ENCODE measurements at places on chromosomes 5 and 9. TPM values are rescaled to one million over a fixed set of nuclear protein-coding genes. Genes with fewer than 3 reads are reported as not detected.

GRCh38 chr5:135233477-135233876 is 165.6 kb downstream of the MACROH2A1 start:
- no peak for DNase-seq
- H3K4me3 ChIP-seq, result no peak overlapping the region
- no peak overlapping the region for H3K27ac ChIP-seq
- H3K27me3 ChIP-seq, result peaks cover 2% of the 10 kb centered on the region

DNA sequence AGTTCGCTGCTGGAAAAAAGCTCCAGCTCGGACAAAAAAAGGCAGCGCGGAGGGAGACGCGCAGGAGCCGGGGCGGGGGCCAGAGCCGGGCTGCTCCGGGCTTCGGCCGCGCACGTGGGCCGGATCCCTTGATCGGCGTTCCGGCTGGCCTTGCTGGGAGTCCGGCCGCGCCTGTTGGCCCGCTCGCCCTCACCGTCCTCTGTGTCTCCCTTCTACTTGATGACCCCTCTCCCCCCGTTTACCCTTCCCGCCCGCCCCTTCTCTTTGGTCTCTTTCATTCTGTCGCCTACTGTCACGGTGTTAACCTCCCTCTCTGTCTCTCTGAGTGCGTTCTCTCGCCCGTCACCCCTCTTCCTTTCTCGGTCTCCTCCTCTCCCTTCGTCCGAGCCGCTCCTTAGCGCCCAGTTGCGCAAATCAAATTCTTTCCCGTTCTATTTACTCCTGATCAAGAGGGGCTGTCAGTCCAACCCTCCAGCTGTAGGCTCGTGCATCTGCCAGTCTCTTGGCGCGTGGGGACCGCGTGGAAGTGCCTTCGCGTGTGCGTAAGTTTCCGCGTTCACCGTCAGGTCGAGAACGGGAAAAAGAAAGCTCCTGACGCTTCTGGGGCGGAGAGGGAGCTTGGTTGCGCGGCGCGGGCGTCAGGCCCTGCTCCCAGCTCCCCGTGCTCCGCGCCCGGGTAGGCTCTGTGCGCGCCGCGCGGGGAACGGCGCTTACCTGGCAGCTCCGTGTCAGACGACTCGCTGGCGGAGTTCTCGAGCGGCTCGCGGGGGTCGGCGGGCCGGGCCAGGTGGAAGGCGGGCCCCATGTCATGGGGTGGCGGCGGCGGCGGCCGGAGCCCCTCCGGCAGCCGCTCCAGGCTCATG is 798 bp downstream of the PITX1 start:
- H3K36me3 ChIP-seq, result no peaks in the 10 kb centered on the region
- H3K27ac ChIP-seq, result no peak overlapping the region
- H3K4me3 ChIP-seq, result peak overlapping the region; percentile 64
- peaks cover 71% of the 10 kb centered on the region for H3K27me3 ChIP-seq

DOCK8 gene
- total RNA-seq, result 140 TPM

- H3K27me3 ChIP-seq, result peaks cover 2% of the 10 kb centered on the region
- H3K27ac ChIP-seq, result no peak overlapping the region
- no peaks in the 10 kb centered on the region for H3K36me3 ChIP-seq
- no peak for DNase-seq
Measured at GRCh38 chr9:35341021-35341420, 148.9 kb upstream of the RUSC2 start.

- H3K4me3 ChIP-seq, result no peak overlapping the region
- no peaks in the 10 kb centered on the region for H3K36me3 ChIP-seq
- no peak for DNase-seq
- H3K27me3 ChIP-seq, result peaks cover 3% of the 10 kb centered on the region
- no peak overlapping the region for H3K27ac ChIP-seq
- H3K4me1 ChIP-seq, result no peaks in the 10 kb centered on the region
Measured at GRCh38 chr5:51033215-51033614, 350.0 kb upstream of the ISL1 start.

GRCh38 chr9:29144476-29144875 is 1571.2 kb upstream of the C9orf72 start:
- DNase-seq, result no peak
- H3K27me3 ChIP-seq, result no peaks in the 10 kb centered on the region
- no peak overlapping the region for H3K4me3 ChIP-seq
- no peaks in the 10 kb centered on the region for H3K36me3 ChIP-seq
- H3K27ac ChIP-seq, result no peak overlapping the region

GRCh38 chr5:44808435-44809214 is at the start of gene MRPS30:
TSS of gene MRPS30 (plus strand) at chr5:44808947. CDS start at chr5:44808963, 16 bp downstream.
- H3K36me3 ChIP-seq, result peaks cover 24% of the 10 kb centered on the region
- H3K27ac ChIP-seq, result peak within 1 kb of the TSS; percentile 98
- H3K27me3 ChIP-seq, result peaks cover 1% of the 10 kb centered on the region
- peaks cover 29% of the 10 kb centered on the region for H3K4me1 ChIP-seq
- peak; percentile 94 for DNase-seq
- H3K4me3 ChIP-seq, result peak within 1 kb of the TSS; percentile 99

DNA sequence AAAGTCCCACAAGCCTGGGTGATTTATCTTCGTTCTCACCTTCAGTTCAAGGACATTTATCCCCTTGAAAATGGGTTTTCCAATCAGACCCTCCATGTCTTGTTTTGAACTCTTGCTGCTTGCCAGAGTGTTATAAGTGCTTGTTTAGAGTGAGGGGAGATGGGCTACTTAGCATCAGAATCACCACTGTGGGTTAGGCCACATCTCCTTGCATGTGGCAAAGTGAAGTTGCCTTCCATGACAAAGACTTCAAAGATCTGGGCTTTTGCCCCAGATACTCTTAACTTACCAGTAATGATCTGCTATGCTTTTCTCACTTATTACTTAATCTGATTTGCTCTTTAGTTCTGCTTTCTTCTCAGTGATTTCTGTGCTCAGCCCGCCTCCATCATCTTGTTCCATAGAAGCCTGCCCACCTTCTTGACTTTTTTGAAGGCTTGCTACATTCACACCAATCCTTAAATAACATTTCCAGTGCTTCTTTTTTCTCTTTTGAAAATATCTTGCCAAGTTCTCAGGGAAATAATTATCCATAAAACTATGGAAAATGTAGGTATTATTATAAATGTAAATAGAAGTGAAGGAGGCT is 39.0 kb downstream of the GPR21 start:
- DNase-seq, result no peak
- H3K4me1 ChIP-seq, result peaks cover 15% of the 10 kb centered on the region
- H3K27ac ChIP-seq, result no peak overlapping the region
